Effector CD4-positive, alpha-beta T cell (primary cell): ENCODE measurements at places on chromosomes 12 and 14.

DNA sequence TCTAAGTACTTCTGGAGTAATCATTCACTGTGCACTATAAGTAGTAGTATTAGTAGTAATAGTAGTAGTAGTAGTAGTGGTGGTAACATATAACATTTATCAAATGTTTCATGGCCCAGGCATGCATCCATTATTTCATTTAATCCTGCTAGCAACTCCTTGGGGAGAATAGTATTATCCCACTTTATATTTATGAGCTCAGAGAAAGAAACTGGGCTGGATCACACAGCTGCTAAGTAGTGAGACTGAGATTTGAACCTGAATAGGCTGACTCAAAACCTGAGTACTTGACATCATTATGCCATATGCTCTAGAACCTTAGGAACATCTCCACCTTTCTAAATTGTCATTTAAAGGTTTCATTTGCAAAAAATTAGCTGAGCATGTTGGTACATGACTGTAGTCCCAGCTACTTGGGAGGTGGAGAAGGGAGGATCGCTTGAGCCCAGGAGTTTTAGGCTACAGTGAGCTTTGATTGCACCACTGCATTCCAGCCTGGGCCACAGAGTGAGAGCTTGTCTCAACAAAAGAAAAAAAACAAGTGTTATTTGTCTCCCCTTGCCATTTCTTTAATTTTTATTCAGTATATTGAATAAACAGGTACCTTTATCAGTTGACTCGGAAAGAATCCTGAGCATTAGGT lies 11.4 kb upstream of the NID2 start:
- DNase-seq: no peak

- DNase-seq: no peak
Measured at GRCh38 chr12:64544371-64545080, 65.8 kb upstream of the RASSF3 start.

DNA sequence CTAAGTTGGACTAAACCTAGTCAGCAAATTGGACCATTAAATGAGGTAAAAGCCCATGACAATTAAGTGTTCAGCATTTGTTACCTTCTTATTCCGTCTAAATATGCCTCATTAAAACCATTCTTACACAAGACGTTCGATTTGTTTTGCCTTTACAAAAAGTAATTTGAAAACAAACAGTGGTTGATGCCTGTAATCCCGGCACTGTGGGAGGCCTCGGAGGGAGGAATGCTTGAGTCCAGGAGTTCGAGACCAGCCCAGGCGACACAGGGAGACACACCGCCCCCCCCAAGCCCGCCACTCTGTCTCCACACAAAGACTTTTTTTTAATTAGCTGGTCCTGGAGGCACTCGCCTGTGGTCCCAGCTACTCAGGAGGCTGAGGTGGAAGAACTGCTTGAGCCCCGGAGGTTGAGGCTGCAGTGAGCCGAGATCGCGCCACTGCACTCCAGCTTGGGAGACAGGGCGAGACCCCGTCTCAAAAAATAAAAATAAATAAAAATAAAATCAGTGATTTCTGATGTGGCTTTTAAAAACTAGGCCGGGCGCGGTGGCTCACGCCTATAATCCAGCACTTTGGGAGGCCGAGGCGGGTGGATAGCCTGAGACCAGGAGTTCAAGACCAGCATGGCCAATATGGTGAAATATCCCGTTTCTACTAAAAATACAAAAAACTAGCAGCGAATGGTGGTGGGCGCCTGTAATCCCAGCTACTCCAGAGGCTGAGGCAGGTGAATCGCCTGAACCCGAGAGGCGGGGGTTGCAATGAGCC lies 856 bp upstream of the EIF4B start:
- no peak for DNase-seq

DNA sequence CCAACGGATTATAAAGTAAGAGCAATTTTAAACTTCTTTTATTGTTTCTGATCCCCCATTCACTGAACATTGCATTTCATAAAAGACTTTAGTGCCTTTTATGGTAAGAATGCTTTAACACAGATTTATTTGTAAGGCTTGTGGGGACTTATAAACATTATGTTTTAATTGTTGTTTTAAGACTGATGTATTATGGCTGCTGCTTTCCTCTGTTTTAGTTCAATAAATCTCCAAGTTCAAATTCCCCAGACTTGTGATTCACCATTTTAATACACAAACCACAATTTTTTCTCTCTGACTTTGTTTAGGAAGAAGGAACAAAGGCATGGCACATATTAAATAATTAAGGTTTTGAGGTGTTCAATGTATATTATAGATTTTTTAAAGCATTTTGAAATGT lies 753.3 kb downstream of the SLC6A15 start:
- DNase-seq: no peak

DNA sequence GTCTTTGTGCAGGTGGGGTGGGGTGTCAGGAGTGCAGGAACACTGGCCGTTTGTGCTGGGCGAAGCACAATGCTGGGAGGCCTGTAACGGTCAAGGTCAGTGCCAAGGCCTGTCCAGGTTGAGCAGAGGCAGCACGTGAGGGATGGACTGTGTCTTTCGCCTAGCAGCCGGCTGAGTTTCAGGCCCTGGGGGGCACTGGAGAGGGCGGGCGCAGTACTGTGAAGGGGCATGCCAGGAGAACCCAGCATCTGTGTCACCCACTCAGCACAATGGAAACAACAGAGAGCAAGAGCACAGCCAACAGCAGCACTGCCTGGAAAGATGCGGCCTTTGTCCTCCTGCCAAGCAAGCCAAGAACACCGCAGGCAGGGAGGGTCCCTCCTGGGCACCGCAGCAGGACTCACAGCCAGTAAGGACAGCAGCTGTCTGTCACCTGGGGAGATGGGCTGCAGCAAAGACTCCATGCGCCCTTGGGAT lies 25.2 kb downstream of the SLC25A47 start:
- no peak for DNase-seq

GRCh38 chr12:21638054-21638891 lies 19.4 kb downstream of the LDHB start:
- DNase-seq: no peak

GRCh38 chr12:4997939-4998338 lies 45.7 kb upstream of the KCNA5 start:
- no peak for DNase-seq

- DNase-seq: no peak
Measured at GRCh38 chr12:59320112-59320511, 275.7 kb upstream of the SLC16A7 start.

DNA sequence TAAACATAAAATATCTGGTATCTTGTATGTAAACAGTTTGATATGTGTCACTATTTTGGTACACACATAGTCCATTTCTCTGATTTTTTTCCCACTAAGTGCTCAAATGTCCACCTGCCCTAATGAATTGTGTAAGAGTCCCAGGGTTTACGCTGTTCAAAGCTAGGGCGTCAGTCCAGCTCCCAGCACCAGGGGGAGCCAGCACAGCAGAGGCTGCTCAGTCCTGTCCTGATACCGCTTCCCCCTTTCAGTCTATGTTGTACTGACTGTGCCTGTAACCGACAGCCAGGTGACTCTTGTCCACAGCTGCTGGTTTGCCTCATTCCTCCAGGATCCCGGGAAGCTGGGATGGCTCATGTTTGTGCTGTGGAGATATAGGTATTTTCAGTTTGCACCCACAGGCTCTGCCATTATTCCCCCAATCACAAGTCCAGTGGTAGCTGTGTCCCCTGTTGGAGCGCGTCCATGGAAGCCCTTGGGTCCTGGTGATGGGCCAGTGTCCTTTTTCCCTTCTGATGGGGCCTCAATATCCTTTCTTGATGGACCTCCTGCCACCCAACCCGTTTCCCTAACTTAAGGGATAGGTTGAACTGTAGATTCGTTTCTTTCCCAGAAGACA lies 242.0 kb downstream of the NEDD1 start:
- DNase-seq: peak; percentile 6

GRCh38 chr12:92721130-92721529 lies 18.3 kb downstream of the PLEKHG7 start:
- DNase-seq: no peak
